ENCODE measurements at places on chromosomes 12 and 14.

DNA sequence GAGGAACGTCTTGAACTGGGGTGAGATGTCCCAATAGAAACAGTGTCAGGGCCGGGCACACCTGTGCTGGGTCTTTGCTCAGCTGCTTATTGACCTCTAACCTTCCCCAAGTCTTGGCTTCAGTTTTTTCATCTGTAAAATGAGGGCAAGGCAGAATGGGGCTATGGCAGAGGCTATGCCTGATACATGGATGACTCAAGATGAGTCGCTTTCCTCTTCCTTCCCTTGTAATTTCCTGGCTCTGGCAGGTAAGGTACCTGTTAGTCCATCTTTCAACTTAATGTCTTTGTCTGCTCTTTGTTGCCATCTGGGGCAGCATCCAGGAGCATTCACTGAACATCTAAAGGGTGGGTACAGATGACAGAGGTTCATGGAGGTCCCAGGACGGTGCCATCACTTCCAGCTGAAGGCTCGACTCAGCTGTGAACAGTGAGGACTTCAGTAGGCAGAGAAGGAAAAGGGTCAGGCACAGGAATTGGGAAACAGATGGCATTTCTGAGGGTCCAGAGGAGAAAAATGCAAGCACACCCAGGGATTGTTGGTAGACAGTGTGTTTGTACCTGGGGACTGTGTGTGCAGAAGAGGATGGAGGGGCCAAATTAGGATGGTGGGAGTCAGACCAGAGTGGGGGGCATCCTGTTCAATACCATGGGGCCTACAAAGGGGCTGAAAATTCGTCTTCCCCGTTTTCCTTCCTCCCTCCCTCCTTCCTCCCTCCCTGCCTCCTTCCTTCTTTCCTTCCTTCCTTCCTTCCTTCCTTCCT lies 268.3 kb downstream of the VRK1 start:
- DNase-seq, result no peak

DNA sequence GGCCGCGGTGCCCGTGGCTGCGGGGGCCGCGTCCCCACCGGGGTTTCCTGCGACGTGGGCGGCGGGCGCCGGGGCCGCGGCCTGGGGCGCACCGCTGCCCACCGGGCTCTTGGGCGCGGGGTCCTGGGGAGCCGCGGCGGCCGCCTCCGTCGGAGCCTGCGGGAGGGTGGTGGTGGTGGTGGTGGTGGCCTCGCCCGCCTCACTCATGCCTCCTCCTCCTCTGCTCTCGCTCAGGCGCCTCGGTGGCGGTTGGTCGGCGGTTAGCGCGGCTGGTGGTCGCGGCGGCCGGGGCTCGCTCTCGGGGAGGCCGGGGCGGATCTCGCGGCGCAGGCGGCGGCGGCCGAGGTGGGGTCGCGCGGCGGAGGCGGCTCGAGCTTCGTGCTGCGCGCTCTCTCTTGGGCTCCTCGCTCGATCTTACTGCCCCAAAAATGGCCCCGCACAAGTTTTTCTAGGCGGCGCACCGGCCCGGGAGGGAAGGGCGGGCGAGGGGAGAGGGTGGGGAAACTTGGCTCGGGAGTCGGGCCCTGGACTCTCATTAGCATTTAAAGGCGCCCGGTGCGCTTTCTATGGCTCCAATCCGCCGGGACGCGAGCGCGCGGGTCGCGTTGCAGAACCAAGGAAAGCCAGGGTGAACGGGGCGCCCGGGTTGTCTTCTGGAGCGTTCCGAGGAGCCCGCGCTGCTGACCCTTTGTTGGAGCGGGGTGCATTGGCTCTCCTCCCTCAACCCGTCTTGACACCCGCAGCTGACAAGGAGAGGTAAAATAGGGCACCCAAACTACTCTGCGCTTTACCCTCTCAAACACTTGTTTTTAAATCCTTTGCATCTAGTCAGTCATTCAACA lies at the start of gene YBX3:
YBX3 (minus strand) TSS at position 419 of the 842 bp plus-strand sequence; CDS start at position 207, 212 bp downstream.
- peak; percentile 29 for DNase-seq

DNA sequence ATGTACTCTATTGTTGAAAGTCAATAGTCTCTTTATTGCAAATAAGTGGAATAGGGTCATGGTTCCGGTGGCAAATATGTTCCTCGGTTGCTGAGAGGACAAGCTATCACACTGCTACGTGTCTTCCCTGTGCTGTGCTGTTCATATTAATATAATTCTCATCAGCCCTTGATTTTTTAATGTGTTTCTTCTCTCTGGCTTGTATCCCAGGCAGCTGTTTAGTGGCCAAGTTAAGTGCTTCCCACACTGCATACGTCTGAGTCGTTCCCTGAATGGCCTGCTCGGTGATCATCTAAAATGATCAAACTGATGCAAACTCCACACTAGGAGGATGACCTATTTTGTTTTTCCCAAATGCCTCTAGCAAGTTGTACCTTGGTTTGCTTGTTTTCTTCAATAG lies 186.4 kb downstream of the ANO6 start:
- no peak for DNase-seq

- DNase-seq, result no peak
Measured at GRCh38 chr14:54894995-54895394, 7.6 kb downstream of the GCH1 start.

GRCh38 chr12:12881151-12881909 lies 10.0 kb upstream of the GPRC5A start:
- no peak for DNase-seq

DNA sequence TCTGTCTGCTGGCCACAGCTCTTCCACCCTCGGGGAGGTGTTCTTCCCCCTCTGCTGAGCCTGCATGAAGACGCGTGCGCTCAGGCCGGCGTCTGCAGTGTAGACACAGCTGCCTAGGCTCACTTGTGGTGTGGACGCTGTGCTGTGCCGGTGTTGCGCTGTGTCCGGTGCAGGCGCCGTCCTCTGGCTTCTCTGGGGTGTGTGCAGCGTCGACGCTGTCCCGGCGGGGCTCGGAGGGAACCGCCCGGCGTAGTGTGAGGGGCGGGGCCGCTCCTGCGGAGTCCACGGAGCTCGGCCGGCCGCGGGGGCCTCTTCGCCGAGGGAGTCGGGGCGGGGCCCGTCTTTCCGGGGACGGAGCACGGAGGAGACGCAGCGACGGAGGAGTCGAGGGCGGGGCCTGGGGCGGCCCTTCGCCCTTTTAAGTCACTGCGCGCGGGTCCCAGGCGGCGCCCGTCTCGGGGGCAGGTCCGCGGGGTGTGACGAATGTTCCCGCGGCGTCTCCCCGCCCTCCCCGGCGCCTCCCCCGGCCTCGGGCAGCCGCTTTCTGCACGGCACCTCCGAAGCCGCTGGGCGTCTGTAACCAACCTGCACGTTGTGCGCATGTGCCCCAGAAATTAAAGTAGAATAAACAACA lies 45.2 kb downstream of the NOC4L start:
- peak; percentile 10 for DNase-seq

- peak; percentile 10 for DNase-seq
Measured at GRCh38 chr12:54526812-54527630, 22.4 kb upstream of the PDE1B start.

DNA sequence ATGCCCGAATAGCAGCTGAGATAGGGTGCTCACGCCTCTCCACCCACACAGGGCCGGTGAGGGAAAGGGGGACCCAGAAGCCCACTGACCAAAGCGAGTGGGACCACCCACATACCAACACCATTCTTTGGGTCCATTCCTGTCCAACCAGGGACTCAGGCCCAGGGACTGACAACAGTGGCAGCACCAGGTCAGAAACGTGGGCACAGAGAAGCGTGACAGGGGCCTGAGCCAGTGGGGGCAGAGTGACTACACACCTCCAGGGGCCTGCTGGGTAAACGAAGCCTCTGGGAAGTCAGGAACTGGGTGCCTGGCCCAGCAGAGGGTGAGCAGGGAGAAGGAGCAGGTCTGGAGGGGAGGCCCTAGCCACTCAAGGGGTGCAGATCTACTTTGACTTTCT lies 13.7 kb downstream of the SPRYD3 start:
- no peak for DNase-seq

DNA sequence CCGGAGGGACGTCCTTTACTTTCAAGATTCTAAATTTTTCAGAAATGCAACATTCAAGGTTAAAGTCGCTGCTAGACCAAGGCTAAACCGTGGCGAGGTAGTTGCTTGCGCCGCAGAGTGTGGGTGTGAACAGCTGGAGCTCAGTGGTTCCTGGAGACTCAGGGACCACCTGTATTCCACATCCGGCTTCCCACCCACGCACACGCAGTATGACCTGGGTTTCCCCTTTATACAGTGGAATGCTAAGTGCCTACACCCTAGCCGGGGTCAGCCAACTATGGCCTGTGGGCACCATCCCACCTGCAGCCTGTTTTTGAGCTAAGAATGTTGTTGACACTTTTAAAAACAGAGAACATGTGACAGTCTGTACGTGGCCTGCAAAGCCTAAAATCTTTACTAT lies 42.9 kb upstream of the TESC start:
- DNase-seq, result no peak

DNA sequence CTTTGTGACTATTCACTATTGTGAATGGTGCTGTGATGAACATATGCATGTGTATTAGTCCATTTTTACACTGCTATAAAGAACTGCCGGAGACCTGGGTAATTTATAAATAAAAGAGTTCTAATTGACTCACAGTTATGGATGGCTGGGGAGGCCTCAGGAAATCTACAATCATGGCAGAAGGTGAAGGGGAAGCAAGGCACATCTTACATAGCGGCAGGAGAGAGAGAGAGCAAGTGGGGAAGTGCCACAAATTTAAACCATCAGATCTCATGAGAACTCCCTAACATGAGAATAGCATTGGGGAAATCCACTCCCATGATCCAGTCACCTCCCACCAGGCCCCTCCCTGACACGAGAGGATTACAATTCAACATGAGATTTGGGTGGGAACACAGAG lies 90.8 kb downstream of the ATP23 start:
- no peak for DNase-seq

DNA sequence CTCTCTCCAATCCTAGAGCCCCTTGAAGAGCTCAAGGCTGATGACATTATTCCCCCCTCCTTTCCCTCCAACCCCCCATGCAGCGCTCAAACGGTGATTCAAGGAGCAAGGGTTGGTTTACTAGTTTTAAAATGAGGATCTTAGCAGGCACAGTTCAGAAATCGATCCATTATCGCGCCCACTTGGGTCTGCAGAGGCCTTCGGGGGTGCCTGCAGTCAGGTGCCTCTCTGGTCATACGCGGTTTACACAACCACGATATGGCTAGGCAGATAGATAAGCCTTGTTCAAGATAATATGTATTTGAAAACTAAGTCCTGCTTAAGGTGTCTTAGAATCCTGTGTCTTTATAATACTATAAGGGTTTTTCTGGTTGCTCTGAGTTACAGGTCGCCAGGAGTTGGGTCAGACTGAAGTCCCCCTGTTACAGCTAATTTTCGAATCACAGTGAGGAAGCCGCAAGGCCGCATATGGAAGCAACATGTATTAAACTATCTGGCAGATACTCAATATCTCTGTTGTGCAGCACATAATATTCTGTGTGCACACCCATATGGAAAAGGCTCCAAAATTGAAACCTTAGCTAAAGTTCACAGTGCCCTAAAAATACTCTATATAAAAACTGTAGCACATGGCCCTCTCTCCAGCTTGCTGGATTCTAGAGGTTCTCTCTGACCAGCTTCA lies 10.0 kb downstream of the BHLHE41 start:
- DNase-seq, result no peak

GRCh38 chr12:117060929-117061305 lies 38.3 kb downstream of the TESC start:
- DNase-seq, result no peak

DNA sequence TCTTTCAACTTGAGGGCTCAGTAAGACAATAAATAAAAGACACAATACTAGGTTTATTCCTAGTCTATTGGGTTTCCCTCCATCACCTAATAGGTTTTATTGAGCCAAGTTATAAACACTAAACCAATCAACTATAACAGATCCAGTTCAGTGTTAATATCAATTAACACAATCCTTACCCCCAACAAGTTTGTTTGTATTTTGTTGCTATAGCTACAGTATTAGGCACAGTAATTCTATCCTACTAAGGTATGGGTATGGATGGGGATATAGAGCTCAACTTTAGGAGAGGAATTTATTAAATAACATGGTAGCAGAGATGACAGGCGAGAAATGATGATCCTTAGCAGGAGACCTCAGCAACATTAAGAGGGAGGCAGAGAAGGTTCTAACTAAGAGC lies 13.3 kb downstream of the PPP4R3A start:
- DNase-seq, result no peak

GRCh38 chr14:35385042-35385839 lies 19.3 kb downstream of the NFKBIA start:
- no peak for DNase-seq

GRCh38 chr14:93018366-93018765 lies 95.4 kb downstream of the CHGA start:
- no peak for DNase-seq

DNA sequence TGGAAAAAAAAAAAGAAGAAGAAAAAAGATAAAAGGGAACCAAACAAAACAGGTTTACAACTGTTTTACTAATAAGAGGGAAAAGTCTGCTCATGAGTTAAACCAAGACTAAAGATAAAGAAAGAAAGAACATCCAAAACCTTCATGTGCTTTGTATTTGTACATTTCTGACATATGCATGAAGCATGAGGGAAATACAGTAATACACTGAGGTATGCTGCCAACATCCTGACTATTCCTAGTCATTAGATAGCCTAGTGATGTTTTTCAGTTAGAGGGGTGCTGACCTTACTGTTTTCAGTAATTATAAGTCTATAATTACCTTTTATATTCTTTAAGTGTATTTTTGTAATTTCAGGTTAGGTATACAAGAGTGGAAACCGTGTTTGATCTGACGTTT lies 793.3 kb downstream of the DIO2 start:
- no peak for DNase-seq

- DNase-seq, result no peak
Measured at GRCh38 chr12:120662879-120663278, 22.5 kb downstream of the CABP1 start.

DNA sequence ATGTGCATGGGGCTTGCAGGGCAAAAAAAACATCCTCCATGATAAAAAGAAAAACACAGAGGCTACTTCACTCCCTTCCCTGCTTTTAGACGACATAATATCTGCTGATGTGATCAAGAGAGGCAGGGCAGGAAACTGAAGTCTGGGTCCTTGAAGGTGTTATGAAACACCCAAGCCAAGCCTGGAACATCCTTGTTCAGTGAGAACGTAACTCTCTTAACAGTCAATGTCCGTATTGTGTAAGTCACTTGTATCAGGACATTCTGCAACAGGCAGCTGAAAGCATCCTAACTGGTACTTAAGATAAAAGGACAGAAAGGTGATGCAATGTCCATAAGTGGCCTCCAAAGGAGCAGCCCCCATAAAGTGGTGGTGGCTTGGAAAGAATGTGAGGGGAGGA lies 20.0 kb downstream of the KCNK10 start:
- DNase-seq, result no peak

- no peak for DNase-seq
Measured at GRCh38 chr14:91114079-91115065, 499 bp downstream of the DGLUCY start.

DNA sequence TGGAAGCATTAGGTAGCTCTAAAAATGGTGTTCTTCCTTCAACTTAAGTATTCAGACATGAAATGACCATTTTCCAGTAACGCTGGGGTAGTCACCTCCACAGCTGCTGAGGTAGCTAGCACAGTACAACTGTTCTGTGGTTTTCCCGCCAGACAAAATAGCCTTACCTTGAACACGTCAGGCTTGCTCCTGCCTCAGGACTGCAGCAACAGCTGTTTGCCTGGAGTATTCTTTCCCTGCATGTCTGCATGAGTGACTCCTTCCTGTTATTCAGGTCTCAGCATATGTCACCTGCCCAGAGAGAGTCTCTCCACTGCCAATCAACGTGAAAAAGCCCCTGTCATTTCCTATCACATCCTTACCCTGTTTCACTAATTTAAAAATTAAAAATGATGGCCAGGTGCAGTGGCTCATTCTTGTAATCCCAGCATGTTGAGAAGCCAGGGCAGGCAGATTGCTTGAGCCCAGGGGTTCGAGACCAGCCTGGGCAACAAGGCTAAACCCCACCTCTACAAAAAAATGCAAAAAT lies 37.9 kb downstream of the WDR89 start:
- no peak for DNase-seq
